ENCODE measurements at places on chromosomes 13 and 19.

- H3K4me1 ChIP-seq = peaks cover 8% of the 10 kb centered on the region
- H3K27me3 ChIP-seq = no peaks in the 10 kb centered on the region
- DNase-seq = no peak
- H3K27ac ChIP-seq = no peak overlapping the region
Observed at GRCh38 chr19:35211545-35212230, 16.9 kb downstream of the FAM187B start.

- DNase-seq = no peak
- H3K27ac ChIP-seq = no peak overlapping the region
- peaks cover 5% of the 10 kb centered on the region for H3K4me1 ChIP-seq
Observed at GRCh38 chr13:113129921-113130750, 7.5 kb downstream of the F10 start.

- no peaks in the 10 kb centered on the region for H3K36me3 ChIP-seq
- DNase-seq = no peak
- H3K4me1 ChIP-seq = peaks cover 20% of the 10 kb centered on the region
- no peak overlapping the region for H3K4me3 ChIP-seq
- no peaks in the 10 kb centered on the region for H3K27me3 ChIP-seq
Observed at GRCh38 chr19:49116544-49116943, 2.4 kb downstream of the LIN7B start.

DNA sequence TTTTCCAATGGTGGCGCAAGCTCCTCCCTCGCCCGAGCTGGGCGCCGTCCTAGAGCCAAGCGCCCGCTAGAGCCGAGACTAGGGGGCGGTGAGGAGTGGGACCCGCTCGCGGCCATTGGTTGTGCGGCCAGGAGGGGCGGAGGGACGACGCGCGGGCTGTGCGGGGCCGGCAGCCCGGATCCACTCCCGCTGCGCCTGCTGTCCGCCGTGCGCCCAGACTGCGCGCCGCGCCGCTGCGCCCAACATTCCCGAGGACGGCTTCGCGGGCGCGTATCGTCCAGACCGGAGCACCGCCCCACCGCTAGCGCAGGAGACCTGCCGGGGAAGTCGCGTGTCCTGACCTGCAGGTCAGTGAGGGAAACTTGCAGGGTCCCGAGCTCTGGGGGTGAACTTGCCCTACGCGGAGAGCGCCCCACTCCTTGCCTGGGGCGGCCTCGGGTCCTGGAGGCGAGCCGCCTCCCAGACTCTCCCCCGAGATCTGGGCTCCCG lies at the start of gene SERTM1:
Gene SERTM1, plus strand, starts transcription at position 183 of the 489 bp plus-strand sequence. CDS start 21,059 bp downstream, outside the sequence.
- DNase-seq = peak; percentile 39
- H3K27me3 ChIP-seq = no peaks in the 10 kb centered on the region
- no peak within 1 kb of the TSS for H3K27ac ChIP-seq
- H3K4me1 ChIP-seq = peaks cover 3% of the 10 kb centered on the region
- H3K36me3 ChIP-seq = no peaks in the 10 kb centered on the region

GRCh38 chr13:51339354-51339753 lies at the start of gene SERPINE3:
TSS of gene SERPINE3 (plus strand) at chr13:51339691. CDS start at chr13:51341092, 1,401 bp downstream.
- H3K4me3 ChIP-seq = no peak within 1 kb of the TSS
- no peak for DNase-seq
- H3K36me3 ChIP-seq = no peaks in the 10 kb centered on the region
- H3K27me3 ChIP-seq = no peaks in the 10 kb centered on the region
- no peaks in the 10 kb centered on the region for H3K4me1 ChIP-seq

Measured in ovary (tissue), 10 donors.